ENCODE measurements at places on chromosomes 2 and 18.

DNA sequence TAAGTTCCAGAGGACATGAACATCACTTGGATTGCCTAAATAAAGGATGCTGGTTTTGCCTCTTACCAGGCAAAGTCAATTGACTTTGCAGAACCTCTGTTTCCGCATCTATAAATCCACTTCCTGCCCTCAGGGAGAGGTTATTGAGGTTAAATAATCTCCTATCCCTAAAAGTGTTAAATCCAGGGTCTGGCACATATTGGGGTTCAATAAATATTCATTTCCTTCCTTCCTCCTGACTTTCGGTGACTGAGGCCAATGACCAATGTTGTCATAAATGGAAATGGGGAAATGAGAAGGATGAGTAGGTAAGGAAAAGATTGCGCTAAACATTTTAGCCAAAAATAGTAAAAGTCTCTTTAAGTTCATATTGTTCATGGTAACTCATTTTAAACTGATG is 16.0 kb downstream of the BCL2 start:
- DNase-seq, result no peak

- DNase-seq, result no peak
Observed at GRCh38 chr2:150485871-150486538, 1.5 kb downstream of the RND3 start.

DNA sequence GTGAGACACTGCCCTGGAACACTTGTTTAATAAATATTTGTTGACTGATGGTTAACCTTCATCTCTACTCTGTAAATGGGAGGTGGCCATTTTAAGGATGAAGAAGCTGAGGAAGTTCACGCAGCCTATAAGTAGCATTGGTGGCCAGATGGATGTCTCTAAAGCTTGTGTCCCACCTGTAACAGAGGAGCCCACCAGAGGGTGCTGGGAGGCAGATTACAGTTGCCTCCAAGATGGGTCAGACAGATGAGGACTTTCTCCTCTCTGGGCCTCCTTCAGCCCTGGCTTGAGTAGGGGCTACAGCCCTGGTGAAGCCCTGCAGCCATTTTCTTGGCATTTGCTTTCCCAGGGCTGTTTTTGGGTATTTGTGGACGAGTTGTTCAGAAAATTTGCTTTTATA is 45.0 kb upstream of the MCFD2 start:
- no peak for DNase-seq

GRCh38 chr18:59697236-59697932 is at the start of gene CCBE1:
TSS of gene CCBE1 (minus strand) at chr18:59697423.
- DNase-seq, result no peak

- DNase-seq, result no peak
Observed at GRCh38 chr2:60857056-60857455, 24.3 kb upstream of the REL start.

DNA sequence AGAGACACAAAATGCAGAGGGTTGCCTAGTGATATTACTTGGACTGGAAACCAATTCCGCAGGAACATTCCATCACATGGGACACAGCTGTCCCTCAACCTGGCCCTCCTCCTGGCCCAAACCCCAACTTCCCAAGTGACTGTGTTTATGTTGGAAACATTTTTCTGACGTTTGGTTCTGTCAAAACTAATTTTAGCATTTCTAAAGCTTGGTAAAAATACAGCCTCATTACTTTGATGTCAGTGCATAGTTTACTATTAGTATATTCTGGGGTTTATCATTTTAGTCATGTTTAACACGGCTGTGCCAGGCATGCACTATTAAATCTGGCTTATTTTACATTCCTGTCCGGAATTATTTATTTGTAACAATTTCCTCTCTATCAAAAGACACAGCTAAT is 69.9 kb downstream of the GLI2 start:
- no peak for DNase-seq

GRCh38 chr18:72674710-72675109 is 130.6 kb upstream of the CBLN2 start:
- DNase-seq, result no peak

- no peak for DNase-seq
Observed at GRCh38 chr2:145744541-145745386, 1224.8 kb upstream of the ZEB2 start.

GRCh38 chr2:171813126-171813525 is 80.9 kb downstream of the SLC25A12 start:
- no peak for DNase-seq

DNA sequence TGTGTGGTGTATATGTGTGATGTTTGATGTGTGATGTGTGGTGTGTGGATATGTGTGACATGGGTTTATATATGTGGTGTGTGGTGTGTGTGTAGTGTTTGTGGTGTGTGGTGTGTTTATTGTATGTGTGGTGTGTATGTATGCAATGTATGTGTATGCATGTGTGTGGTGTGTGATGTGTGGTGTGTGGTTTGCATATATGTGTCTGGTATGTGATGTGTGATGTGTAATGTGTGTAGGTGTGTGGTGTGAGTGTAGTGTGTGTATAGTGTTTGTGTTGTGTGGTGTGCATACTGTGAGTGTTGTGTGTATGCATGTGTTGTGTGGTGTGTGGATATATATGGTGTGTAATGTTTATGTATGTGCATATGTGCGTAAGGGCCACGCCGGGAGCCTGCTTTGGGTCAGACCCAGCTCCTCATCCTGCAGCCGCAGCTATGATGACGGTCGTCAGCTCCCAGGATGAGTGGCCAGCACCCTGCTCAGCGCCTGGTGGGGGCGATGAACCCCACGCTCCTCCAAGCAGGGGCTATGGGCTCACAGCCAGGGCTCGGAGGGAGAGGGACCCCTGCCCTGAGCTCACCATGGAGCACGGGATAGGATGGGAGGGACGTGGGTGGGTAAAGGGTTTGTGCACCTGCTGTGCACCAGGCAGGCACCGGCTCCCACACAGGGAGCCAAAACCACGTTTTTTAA is 331.3 kb downstream of the EIPR1 start:
- no peak for DNase-seq

DNA sequence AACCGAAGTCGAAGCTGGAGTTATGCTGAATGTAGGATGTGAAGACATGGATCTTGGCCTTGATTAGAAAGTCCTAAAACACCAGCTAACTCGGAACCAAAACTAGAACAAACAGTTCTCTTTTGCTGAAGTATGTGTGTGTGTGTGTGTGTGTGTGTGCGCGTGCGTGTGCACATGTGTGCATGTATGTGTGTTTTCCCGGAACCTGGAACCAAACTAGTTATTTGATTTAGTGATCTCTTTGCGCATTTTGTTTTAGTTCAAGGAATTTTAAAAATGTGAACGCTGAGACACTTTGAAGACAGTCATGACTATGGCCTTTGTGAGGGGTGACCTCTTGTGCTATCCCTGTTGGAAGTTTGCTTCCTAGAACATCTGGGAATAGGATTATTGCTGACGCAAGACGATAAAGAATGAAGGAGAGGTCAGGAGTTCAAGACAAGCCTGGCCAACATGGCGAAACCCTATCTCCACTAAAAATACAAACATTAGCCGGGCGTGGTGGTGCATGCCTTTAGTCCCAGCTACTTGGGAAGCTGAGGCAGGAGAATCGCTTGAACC is 23.8 kb downstream of the FHL2 start:
- DNase-seq, result no peak

GRCh38 chr18:79068341-79068936 is 755 bp upstream of the ATP9B start:
- DNase-seq, result peak; percentile 13

DNA sequence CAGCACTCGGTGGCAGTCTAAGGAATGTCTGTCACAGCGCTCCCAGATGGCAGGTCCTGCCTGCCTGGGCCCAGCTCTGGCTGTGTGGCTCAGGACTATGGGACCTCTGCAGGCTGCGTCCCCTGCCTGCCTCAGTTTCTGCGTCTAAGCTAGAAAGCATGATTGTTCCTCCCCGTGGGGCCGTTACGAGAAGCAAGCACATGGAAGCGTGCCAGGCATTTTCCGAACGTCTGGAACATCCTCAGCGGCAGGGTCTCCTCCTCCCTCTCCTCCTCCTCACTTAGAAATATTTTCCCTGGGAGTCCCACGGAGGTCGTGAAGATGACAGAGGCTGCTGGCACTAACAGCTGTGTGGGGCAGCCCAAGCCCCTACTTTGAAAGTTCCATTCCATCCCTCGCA is 43.3 kb downstream of the LRRFIP1 start:
- DNase-seq, result no peak

DNA sequence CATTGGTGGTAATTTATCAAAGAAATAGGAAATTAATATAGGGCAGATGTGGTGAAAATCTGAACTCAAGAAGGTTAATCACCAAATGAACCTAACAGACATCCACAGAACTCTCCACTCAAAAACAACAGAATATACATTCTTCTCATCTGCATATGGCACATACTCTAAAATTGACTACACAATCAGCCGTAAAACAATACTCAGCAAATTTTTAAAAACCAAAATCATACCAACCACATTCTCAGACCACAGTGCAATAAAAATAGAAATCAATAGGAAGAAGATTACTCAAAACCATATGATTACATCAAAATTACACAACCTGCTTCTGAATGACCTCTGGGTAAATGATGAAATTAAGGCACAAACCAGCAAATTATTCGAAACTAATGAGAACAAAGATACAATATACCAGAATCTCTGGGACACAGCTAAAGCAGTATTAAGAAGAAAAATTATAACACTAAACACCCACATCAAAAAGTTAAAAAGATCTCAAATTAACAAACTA is 31.0 kb downstream of the RBM43 start:
- no peak for DNase-seq

- no peak for DNase-seq
Observed at GRCh38 chr2:53127061-53127650, 640.4 kb upstream of the CHAC2 start.

DNA sequence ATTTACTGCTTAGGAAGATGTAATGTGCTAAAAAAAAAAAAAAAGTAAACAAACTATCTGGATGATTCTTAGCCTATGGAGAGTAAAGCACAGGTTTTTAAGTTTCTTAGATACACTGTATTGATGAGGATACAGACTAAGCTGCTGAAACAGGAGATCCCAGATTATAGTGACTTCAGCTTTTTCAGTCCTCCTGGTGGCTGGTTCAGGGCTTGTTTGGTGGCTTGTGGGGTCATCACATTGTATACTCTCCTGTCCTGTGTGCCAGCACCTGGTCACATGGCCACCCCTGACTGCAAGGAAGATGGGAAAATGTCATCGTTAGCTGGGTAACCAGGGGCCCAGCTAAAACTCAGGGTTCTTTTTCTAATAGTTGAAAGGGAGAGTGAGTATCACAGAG is 31.4 kb downstream of the RAB31 start:
- no peak for DNase-seq

DNA sequence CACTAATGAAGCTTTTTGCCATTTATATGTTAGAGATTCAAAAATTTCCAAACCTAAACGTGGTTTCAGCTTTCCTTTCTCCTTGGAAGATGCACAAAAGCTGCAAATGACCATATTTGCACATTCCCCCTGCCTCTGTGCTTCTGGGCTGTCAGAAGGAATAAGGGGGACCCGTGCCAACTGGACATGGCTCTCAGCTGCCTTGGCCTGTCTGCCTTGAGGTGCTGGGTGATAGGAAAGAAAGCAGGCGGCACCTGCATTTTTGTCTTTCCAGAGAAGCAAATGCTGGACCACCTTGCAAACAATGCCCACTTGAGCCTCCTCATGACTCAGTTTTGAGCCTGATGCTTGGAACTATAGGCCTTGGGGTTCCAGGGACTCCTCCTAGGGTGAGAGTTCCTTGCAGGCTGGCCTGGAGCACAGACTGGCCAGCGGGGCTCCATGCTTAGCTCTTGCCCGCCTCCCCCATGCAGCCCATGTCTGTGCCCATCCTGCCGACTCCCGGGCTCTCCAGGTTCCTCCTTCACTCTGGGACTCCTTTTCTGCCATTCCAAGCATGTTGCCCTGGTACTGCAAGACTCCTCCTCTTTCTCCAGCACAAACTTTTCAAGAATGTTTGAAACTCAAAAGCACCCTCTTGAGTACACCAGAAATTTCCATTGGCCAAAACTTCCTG is 109.0 kb upstream of the EPAS1 start:
- no peak for DNase-seq

GRCh38 chr2:234590076-234590475 is 93.2 kb upstream of the ARL4C start:
- DNase-seq, result no peak

GRCh38 chr18:79393181-79393634 is 2.5 kb upstream of the NFATC1 start:
- DNase-seq, result no peak

- no peak for DNase-seq
Observed at GRCh38 chr18:49161627-49162026, 210.9 kb upstream of the SMAD7 start.

GRCh38 chr2:241656190-241656741 is 18.8 kb downstream of the ATG4B start:
- no peak for DNase-seq

- DNase-seq, result no peak
Observed at GRCh38 chr2:154447727-154448418, 250.6 kb upstream of the KCNJ3 start.

GRCh38 chr2:73827660-73828388 is 937 bp upstream of the STAMBP start:
- DNase-seq, result no peak

DNA sequence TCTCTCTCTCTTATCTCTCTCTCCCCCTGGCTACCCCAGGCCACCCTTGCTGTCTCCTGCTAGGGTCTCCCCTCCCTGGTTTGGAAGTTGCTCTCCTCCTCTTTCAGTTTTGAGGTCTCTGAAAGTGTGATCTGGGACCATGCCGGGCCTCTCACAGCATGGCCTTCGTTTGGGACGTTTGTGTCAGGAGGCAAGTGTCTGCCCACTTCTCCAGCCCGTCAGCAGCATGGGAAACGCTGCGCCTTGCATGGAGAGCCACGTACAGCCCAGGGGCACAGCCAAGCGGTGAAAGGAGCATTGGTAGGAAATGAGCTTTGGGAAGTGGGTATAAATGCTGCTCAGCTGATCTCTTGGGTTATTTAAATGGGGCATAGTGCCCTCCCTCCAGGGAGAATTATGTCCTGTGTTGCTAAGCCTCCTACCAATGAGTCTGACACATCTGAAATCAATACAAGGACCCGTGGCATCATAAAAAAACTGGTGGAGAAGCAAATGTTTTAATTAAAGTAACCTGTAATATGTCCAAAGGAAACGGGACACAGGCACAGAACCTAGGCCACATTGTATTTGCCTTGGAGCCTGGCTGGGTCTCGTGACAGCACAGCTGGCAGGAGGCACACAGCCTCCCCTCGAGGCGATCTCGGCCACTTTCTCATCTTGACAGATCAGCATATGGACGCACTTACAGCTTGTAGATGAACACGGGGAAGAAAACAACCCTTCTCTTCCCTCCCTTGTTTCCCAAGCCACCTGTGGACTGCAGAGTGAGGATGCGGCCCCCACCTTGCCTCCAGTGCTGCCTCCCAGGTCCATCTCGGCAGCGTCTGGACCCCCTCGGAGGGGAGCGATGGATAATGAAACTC is 72.7 kb downstream of the SH3RF3 start:
- no peak for DNase-seq

GRCh38 chr2:234564699-234565098 is 67.8 kb upstream of the ARL4C start:
- no peak for DNase-seq

- DNase-seq, result no peak
Observed at GRCh38 chr2:166314022-166314759, 61.6 kb downstream of the SCN9A start.

- DNase-seq, result peak; percentile 40
Observed at GRCh38 chr2:8310557-8311455, 371.1 kb upstream of the ID2 start.
